ENCODE measurements at places on chromosomes 2 and 18. TPM values are rescaled to one million over a fixed set of nuclear protein-coding genes. Genes with fewer than 3 reads are reported as not detected.

Gene AQP12B
- not detected for total RNA-seq

Gene METTL21A
- 24.1 TPM for total RNA-seq

Gene VWA3B
- 0.77 TPM for total RNA-seq

Gene GALR1
- not detected for total RNA-seq

Gene MAB21L4
- not detected for total RNA-seq

Gene STARD6
- total RNA-seq: 0.11 TPM

Gene CDK15
- 7.3 TPM for total RNA-seq

Gene INPP1
- total RNA-seq: 12.1 TPM

Gene MAP3K2
- 25.8 TPM for total RNA-seq

Gene SH3BP4
- 72.1 TPM for total RNA-seq

Gene POTEC
- total RNA-seq: 2.9 TPM

Gene UNC80
- not detected for total RNA-seq

Gene MYOM1
- total RNA-seq: not detected

Gene GFPT1
- 20.5 TPM for total RNA-seq

Gene SMC6
- 46.7 TPM for total RNA-seq

Gene STPG4
- total RNA-seq: not detected

Gene PTH2R
- total RNA-seq: not detected

Gene C1GALT1C1L
- total RNA-seq: 1.3 TPM

Gene DPYSL5
- total RNA-seq: 1.9 TPM

Gene TEKT4
- not detected for total RNA-seq

Gene SALL3
- total RNA-seq: 4.1 TPM

Gene UGT1A6
- 1.1 TPM for total RNA-seq

Gene CYP20A1
- total RNA-seq: 29.8 TPM

Gene LAMA1
- 2.6 TPM for total RNA-seq

Gene GREB1L
- 5.7 TPM for total RNA-seq

Gene CIB4
- total RNA-seq: not detected

Gene SSB
- total RNA-seq: 172 TPM

Gene SIX3
- 0.24 TPM for total RNA-seq

Gene CNPPD1
- total RNA-seq: 36.2 TPM

Gene HAT1
- 91.9 TPM for total RNA-seq

Gene HDLBP
- 258 TPM for total RNA-seq

Gene SLC38A11
- total RNA-seq: not detected

Gene RNMT
- 25.1 TPM for total RNA-seq

Gene ORC4
- total RNA-seq: 44.6 TPM

Data from Daoy (cell line).